ENCODE measurements at places on chromosomes 3 and 15.

DNA sequence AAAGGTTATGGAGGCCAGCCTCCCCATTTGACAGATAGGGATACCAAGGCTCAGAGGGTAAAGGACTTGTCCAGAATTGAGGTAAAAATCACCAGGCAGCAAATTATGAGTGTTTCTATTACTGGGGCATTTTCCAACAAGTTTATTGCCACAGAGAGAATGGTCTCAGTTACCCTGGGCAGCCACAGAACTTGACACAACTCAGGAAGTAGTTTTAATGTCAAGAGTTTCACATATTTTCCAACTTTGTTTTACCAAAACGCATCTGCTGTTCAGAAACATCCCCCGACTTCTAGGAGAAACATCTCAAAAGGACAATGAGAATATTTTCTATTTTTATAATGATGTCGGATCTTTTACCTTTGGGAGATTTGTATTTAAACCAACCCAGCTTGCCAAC is 107.5 kb upstream of the MRPS22 start:
- DNase-seq, result no peak

- no peak for DNase-seq
Observed at GRCh38 chr15:77126529-77127326, 55.8 kb upstream of the TSPAN3 start.

- no peak for DNase-seq
Observed at GRCh38 chr3:6444888-6445658, 415.8 kb upstream of the GRM7 start.

DNA sequence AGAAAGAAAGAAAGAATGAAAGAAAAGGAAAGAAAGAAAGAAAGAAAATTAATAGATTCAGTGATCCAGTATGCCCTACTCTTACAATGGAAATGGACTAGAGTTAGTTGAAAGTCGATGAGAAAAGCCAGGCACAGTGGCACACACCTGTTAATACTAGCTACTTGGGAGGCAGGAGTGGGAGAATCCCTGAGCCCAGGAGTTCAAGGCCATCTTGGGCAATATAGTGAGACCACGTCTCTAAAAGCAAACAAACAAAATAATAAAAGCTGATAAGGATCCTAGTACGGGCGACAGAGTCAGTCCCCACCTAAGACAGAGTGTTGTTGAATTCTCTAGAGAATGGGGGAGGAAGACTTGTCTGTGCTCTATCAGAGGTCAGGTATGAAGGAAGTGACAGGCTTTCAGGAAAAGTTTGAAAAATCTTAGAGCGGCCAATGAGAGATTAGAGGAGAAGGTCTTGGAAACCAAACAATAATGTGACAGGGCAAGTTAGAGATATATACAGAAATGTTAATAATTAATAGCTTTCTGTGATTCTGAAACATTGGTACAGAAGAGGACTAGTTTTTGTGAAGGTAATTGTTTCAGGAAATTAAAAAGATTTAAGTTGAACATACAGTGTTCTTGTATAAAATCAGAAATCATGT is 117.9 kb upstream of the PTX3 start:
- no peak for DNase-seq

- no peak for DNase-seq
Observed at GRCh38 chr3:23203708-23204330, 692 bp downstream of the UBE2E2 start.

DNA sequence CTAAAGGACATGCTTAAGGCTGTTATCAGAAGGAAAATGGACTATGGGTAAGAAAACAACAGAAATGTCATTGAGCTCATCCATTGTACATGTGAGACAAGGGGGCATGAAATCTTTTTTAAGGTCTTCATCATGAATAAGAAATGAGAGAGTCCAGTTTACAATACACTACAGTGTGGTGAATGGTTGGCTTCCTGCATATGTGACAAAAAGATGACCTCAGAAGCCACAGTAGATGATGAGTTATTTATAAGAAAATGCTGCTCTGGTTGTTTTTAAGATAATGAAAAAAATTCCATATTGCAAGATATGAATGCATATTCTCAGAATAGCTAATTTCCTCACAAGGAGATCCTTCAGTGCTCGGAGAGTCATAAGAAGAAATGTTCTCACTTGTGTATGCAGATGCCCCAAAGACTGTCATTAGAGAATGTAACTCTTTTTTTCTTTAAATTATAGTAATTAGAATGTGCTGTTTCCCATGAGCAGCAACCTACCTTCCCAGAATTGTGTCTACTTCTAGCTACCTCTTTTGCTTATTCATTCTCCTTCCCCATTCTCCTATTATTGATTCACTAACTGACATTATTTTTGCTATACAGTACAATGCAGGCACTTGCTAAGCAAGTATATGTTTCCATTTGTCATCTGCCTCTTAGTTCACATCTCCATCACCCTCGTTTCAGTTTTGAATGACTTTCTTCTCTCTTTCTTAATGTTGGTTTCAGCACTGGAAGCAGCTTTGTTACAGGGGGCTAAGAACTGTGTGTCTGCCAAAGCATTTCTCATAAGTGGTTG is 152.0 kb upstream of the PEX5L start:
- no peak for DNase-seq

All from SHP77 treated with DMSO at 0.1 percent for 48 hours (cell line).